ENCODE measurements at places on chromosomes 5 and 9.

GRCh38 chr9:87944096-87944495 lies 26.3 kb downstream of the SPATA31C1 start:
- no peak for DNase-seq

GRCh38 chr5:8508231-8508630 lies 639.3 kb downstream of the MTRR start:
- no peak for DNase-seq

GRCh38 chr9:87336914-87337333 lies 160.7 kb upstream of the DAPK1 start:
- DNase-seq = peak; percentile 66

DNA sequence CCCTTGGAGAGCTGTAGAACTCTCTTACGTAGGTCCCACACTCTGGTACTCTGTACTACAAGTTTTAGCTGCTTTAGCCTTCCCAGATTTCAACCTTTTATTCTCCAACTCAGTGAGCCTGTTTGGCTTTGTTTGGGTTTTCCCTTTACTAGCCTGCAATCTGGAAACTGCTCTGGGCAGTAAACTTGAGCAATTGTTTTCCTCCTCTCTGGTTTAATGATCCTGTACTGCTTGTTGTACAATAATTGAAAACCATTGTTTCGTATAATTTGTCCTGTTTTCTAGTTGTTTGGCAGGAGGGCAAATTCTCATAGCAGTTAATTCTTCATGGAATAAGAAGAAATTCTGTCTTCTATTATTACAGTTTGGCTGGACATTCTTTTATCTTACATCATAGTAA lies 62.8 kb upstream of the TLX3 start:
- DNase-seq = no peak

DNA sequence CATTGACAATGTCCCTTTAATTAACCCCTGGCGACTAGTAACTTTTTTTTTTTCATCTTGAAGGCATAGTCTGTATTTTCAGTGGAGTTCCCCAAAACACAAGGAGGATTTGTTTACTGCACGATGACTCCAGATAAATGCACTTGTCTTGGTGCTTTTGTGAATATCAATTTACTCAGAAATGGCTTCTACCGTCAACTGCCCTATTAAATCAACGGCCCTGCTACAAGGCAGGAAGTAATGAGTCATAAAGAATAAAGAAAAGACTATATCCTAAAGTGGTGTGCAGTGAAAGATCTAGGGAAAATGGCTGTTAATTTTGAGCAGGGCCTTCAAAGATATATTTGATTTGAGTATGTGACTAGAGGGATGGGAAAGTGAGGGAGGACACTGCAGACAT lies 388.3 kb upstream of the CHD1 start:
- no peak for DNase-seq

- no peak for DNase-seq
These were observed 168.0 kb upstream of the ZNF618 start for GRCh38 chr9:113707953-113708695.

GRCh38 chr5:6379246-6379645 lies 899 bp upstream of the MED10 start:
- DNase-seq = no peak

- DNase-seq = no peak
These were observed 138.6 kb downstream of the ARL15 start for GRCh38 chr5:54171645-54172384.

DNA sequence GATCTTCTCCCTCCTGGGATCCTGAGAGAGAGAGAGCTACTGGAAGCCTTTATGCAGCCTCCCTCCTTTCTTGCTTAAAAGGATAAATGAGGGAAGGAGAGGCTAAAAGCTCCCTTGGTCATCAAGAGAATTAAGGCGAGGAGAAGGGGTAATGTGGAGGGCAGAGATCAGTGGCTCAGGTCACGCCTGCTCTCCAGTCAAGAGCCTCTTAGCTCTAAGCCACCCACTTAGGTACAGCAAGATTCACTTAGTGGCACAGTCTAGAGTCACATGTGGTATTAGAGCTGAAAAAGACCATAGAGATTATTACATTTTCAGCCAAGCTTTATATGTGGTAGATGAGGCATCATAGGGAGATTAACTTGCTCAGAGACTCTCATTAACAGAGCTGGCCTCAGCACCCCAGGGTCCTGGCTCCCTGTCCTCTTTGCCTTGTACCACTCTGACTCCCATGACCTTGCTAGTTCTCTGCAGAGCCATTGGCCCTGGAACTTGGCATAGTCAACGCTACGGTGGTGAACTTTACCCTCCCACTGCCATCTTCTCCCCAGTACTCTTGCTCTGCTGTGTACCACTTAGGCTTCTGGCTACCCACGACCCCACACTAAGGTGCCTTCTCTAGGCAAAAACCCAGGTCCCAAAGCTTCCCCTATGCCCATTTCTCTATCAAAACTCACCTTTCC lies 37.6 kb downstream of the MFAP3 start:
- no peak for DNase-seq

DNA sequence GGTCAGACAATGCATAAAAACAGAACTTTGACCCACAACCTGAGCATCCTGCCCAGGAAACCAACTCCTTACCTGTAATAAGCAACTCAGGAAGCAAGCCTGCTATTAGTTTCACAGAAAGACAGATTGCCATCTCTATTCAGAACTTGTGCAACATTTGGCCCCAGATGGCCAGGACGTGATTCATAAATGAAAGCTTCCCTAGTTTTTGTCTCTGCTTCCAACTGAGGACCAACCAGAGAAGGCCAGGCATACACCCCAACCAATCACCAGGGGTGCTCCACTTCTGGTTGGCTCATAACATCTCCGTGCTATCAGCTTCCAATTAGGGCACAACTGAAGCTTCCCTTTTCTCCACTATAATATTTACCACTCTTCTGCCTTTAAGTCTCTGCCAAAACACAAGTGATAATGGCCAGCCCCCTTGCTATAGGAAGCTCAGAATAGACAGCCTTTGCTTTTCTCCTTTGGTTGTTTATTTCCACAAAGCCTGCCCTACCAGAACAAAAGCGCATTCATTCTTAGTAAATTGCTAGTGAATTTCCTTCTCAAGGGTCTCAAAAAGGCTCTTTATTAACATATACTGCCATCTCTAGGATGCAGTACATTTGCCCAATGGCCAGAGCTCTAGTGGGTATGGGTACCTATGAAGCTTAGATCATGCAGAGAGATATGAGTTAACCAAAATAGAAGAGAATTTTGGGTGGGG lies 289.7 kb upstream of the DAP start:
- no peak for DNase-seq

- no peak for DNase-seq
These were observed 169.4 kb downstream of the TLE1 start for GRCh38 chr9:81519816-81520495.

DNA sequence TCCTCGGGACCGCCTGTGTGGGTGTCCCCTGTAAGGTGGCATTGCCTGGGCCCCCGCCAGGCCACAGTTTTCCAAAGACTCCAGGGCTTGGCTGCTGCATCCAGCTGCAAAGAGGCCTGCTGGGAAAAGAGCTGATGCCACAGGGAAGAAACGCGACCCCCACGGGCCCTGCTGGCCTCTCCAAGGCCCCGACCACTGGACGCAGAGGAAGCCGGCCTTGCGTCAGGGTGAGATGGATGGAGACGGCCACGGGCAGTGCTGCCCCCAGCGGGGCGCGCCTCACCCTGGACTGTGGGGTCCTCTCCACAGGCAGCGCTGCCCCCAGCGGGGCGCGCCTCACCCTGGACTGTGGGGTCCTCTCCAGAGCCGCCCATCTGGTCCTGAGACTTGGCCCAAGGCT lies 21.3 kb upstream of the SLC6A19 start:
- no peak for DNase-seq

GRCh38 chr9:78695519-78695918 lies 398.6 kb downstream of the PSAT1 start:
- DNase-seq = no peak

GRCh38 chr5:113099822-113100221 lies 123.2 kb downstream of the DCP2 start:
- DNase-seq = no peak

DNA sequence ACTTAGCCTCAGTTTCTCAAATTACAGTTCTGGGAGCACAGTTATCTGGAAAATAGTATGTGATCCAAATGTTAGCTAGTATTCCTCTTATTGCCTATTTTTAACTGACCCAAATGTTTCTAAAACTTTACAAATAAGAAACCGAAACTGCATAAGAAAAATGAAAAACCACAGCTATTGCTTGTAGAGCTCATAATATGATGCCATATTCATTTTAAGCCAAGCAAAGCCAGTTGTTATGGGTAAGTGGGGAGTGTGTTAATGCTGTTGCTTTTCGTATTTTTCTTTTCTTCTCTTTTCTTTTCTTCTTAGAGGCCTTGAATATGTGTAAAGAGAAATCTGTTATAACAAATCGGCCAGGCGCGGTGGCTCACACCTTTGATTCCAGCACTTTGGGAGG lies 447.4 kb upstream of the TUSC1 start:
- no peak for DNase-seq

- DNase-seq = no peak
These were observed 26.2 kb upstream of the TNIP1 start for GRCh38 chr5:151107084-151107483.

GRCh38 chr5:33228149-33228548 lies 212.6 kb upstream of the TARS1 start:
- no peak for DNase-seq

- DNase-seq = peak; percentile 54
These were observed 2.8 kb upstream of the MYORG start for GRCh38 chr9:34379334-34380033.

- no peak for DNase-seq
These were observed 83.0 kb downstream of the OXCT1 start for GRCh38 chr5:41787265-41787664.

DNA sequence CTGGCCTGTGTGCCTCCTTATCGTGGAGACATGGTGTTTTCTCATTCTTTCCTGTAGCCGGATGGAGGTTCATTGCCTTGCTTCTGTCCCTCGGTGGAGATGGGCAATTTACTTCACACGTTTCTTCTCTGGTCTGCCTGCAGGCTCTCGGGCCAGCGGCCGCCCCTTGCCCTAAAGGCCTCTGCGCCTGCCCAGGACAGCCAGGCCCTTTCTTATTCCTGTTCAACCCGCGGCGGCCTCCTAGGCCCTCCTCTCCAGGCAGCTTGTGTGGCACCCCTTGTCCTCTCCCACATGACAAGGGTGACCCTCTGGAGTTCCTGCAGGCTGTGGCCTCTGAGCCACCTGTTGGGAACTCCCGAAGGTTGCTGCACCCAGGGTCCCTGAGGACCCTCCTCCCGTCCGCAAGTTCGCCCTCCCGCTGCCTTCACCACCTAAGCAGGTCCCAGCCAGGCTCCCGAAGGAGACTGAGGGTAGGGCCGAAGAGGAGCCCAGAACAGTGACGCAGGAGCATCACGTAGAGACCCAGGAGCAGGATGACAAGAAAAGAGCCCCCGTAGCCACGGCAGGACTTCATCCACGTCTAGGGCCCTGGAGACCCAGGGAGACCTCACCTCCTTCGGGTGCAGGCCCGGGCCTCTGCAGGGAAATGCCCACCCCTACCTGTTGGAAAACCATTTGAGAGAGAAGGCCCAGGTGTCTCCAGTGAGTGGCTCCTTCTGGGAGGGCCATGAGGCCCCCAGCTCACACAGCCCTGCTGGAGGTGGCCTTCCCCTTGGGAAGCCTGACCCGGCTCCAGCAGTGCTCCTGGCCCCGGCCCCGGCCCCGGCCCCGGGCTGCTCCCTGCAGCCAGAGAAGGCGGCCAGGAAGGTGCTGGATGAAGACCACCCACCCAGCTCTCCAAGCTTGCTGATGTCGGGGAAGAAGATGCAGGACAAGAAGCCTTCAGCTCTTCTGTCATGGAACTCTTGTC lies 291.4 kb downstream of the TLE4 start:
- no peak for DNase-seq

GRCh38 chr5:59833448-59833847 lies 60.1 kb downstream of the PDE4D start:
- no peak for DNase-seq

- DNase-seq = no peak
These were observed 153.2 kb downstream of the NTRK2 start for GRCh38 chr9:84822589-84823233.

DNA sequence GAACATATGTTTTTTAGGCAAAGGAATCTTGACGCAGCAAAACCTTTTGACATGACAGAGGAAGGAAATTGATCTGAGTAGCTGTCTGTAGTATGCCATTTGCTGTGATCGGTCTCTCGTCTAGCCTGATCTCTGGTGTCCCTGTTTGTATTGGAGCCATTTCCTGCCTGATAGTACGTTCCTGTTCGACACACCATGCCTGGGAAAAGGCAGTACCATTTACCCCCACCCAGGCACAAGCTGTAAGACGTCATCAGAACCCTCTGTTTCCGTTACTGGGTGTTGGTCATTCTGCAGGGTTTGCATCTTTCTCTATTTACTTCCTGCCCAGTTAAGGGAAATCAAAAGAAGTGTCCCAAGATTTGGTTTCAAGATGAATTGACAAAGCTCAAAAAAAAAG lies 129.7 kb downstream of the CEMIP2 start:
- DNase-seq = no peak

DNA sequence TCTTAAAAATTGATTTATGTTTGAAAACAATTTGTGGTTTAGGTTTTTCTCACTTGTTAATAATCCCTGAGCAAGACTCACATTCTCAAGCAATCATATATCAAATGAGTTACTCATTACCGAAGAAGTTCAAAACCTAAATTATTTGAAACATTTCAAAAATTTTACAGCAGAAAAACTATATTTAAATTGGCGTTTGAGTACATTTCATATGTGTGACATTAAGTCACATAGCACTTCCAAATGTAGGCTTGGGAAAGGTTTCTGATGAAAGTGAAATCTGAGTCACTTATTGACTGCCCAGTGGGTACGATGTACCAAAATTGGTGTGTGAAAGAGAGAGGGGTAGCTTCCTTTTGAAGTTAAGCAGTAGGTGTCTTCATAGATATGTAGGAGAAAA lies 411.4 kb upstream of the SGCD start:
- no peak for DNase-seq

DNA sequence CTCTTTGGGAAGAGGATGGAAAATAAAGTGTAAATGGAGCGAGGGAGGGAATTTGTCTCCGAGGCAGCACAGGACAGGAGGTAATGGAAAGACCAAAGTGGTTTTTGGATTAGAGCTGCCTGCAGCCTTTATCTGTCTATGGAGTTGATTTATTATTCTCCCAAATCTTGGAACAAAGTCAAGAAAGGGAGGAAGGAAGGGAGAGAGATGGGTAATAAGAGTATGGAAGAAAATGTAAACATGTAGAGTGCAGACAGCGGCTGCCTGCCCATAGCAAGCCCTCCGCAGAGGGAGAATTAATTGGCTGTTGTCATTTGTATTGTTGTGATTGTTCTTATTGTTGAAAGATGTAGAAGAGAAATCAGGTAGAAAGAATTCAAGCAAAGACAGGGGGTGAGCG lies 15.7 kb downstream of the KCNIP1 start:
- DNase-seq = no peak

- DNase-seq = no peak
These were observed 198.1 kb downstream of the GADD45G start for GRCh38 chr9:89802781-89803355.

GRCh38 chr9:134606951-134607731 lies 34.5 kb upstream of the COL5A1 start:
- no peak for DNase-seq

- DNase-seq = no peak
These were observed 1.1 kb upstream of the ARSI start for GRCh38 chr5:150303660-150304386.

All from AG09319 (cell line).